Head of caudate nucleus (tissue), 42 donors: ENCODE measurements at places on chromosomes 11 and 22.
A peak's percentile ranks its signal among the peaks of the same experiment; 100 is the strongest.

DNA sequence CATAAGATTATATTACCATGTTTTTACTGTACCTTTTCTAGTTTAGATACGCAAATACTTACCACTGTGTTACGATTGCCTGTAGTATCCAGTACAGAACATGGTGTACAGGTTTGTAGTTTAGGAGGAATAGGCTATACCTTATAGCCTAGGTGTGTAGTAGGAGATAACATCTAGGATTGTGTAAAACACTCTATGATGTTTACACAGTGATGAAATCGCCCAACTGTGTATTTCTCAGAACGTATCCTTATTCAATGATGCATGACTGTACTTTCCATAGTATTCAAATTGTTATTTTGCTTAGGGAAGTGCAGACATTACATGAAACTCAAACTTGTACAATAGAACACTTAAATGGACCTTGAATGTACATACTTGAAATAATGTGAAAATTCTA lies 188.1 kb upstream of the PDGFD start:
- DNase-seq, result no peak

- no peak for DNase-seq
These were observed 76.4 kb downstream of the CDKN1C start for GRCh38 chr11:2808850-2809846.

DNA sequence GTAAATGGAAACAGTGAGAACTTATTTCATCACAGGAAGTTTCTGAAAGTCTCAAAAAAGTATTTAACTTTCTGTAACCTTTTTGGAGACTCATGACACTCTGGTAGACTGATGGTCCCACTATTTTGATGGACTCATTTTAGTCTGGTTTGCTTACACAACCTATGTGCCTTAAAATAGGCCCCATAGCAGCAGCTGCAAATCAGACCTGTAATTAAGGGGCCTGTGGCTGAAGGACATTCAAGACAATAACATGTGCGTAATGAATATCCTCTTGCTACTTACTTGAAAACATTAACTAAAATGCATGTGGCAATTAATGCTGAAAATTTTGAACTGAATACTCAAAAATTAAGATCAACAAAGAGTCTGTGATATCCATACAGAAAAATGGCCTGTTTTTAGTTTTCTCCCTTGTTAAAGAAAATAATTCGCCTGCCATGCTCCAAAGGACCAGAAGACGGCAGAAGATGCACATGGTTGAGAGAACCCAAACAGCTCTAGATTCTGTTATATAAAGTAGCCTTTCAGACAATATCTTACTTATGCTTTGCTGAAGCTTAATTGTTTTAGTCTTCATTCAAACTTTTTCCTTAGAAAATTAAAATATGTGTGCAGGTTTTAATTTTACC lies 568.5 kb downstream of the KCNA4 start:
- peak; percentile 53 for DNase-seq

DNA sequence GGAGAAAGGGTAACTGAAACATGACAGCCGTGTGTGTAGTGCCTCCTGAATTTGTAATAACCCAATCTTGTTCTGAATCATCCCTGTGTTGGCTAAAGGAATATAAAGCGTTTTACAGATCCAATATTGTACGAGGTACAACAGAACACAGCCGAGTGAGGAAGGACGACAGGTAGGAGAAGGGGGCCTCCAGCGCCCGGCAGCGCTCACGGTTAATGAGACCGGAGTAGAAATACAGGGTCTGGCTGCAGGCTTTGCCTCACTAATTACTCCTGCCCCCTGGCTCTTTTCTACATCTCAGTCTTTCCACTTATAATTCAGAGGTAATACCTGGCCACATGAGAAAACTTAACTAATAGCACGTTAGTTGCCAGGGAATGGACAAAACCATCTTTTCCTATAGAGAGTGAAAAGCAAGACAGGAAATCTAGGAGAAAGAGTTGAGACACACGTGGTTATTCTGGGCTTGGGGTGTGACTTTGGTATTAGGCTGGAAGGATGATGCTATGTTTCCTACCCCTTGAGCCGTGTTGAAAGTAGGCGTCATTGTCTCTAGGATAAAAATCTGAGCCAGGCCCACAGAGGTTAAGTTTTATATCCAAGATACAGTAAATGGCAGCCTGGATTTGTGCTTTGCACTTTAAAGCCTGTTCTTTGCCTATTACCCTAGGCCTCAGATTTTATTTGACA lies 54.1 kb downstream of the GRIK4 start:
- DNase-seq, result no peak

GRCh38 chr11:118434553-118435289 lies 1.6 kb upstream of the KMT2A start:
- peak; percentile 67 for DNase-seq

DNA sequence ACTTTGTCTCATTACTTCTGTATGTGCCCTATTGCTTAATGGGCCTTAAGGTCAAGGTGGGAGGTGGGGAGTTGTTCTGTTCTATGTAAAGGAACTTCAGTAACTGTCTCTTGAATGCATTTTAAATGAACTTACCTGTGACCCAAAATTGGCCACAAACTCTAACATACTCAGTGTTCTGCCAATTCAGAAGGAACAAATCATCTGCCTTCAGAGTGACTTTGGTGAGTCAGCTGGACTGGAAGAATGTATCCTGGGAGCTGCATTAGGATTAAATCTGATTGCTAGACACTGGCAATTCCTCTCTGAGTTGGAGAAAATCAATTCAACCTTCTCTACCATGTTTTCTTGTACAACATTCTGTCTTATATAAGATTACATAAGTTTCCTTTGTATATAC lies 1104.8 kb downstream of the DLG2 start:
- no peak for DNase-seq

DNA sequence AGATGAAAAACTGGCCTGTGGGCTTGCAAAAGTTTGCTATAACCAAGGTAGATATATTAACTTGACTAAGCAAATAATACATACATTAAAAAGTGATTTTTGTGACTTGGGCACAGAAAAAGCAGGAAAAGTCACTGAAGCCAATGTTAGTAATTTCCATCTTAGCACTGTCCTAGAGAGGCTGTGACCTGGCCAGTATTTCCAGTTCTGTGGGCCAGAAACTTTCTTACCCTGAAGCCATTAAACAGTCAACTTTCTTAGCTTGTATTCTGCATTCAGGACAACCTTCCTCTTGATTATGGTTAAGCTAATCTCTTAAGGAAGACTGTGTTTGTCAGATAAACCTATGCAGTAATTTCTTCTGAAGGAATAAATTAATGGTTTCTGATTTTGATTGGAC lies 22.3 kb upstream of the SLC36A4 start:
- DNase-seq, result no peak

DNA sequence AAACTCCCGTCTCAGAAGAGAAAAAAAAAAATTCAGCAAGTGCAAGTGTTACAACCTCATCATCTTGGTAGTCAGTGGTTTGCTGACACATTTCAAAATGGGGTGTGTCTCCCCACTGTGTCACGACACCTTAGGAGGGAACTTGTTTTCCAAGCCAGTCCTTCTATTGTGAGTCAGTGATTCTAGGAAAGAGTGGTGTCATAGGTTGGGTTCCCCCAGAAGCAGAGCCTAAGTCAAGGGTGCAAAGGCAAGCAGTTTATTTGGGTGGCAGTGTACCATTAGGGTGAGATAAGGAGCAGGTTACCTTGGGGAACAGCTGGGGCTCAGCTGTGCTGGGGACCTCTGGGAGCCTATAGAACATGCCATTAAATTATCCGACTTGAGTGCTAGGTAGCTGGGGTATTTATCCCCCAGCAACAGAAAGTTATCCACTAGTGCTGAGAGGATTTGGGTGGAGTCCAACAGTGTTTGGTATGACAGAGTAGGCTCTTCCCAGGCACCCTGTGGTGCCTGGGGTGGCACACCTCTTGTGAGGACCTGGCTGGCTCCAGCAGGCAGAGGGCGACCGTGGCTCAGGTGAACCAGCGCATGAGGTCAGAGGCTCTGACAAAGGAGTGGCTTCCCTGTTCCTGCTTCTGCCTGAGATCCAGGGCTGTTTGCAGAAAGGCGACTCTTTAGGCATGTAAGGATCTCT lies 41.7 kb downstream of the KIAA1671 start:
- DNase-seq, result no peak

- DNase-seq, result no peak
These were observed 37.2 kb upstream of the GRAMD1B start for GRCh38 chr11:123392844-123393243.

DNA sequence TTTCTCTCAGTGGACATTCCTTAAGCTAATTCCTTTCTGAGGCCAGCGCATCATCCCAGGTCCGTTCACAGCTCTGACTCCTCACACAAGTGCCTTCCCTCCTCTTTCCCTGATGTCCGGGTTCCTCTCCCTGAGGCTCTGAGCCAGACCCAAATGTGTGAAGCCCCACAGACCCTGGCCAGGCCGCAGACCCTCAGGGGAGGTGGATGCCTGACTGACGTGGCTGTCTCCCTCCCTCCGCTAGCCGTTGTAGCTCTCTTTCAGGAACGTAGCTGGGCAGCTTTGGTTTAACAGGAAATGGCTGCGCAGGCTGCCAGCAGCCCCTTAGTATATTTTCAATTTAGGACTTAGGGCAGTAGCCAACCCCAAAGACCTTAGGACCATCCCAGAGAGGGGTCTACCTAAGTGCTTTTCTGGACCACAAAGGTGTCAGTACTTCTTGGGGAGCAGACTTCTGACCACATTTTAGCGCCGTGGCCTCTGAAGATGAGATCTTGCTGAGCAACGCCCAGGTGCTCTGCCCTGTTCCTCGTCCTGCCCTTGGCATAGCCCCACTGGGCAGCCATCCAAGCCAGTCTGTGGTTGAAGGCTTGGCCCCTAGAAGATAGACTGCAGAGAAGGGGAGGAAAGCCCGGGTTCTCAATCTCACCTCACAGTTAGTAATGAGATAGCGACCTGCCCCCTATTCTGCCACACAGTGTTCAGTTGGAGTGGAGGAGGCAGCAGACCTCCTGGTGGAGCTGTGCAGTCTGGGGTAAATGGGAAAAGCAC lies 27.0 kb downstream of the MYBPC3 start:
- DNase-seq, result no peak

DNA sequence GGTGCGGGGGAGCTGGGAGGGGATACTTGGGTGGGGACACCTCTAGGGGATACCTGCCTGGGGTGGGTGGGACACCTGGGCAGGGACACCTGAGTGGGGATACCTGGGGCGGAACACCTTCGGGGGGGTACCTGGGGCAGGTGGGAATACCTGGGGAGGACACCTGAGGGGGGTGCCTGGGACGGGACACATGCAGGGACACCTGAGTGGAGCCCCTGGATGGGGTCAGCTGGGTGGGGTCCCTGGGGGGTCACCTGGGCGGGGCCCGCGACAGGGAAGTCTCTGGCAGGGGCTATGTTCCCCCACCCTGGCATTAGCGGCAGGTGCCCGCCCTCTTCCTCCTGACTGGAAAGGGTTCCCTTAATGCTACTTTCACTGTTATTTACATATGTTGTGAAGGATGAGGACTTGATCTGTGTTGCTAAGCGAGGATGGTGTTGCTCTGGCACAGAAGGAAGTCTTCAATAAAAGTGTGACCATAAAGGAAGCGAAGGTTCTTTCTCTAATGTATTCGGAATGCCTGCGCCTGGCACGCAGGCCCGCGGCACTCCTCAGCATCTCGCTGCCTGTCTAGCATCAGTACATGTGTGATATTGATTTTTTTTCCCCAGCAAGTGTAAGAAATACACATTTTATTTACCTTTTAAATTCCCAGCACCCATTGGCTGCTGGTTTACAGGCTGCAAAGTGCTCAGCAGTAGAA lies 801.7 kb downstream of the BRD1 start:
- DNase-seq, result no peak

GRCh38 chr11:59188954-59189353 lies 17.0 kb downstream of the DTX4 start:
- no peak for DNase-seq

DNA sequence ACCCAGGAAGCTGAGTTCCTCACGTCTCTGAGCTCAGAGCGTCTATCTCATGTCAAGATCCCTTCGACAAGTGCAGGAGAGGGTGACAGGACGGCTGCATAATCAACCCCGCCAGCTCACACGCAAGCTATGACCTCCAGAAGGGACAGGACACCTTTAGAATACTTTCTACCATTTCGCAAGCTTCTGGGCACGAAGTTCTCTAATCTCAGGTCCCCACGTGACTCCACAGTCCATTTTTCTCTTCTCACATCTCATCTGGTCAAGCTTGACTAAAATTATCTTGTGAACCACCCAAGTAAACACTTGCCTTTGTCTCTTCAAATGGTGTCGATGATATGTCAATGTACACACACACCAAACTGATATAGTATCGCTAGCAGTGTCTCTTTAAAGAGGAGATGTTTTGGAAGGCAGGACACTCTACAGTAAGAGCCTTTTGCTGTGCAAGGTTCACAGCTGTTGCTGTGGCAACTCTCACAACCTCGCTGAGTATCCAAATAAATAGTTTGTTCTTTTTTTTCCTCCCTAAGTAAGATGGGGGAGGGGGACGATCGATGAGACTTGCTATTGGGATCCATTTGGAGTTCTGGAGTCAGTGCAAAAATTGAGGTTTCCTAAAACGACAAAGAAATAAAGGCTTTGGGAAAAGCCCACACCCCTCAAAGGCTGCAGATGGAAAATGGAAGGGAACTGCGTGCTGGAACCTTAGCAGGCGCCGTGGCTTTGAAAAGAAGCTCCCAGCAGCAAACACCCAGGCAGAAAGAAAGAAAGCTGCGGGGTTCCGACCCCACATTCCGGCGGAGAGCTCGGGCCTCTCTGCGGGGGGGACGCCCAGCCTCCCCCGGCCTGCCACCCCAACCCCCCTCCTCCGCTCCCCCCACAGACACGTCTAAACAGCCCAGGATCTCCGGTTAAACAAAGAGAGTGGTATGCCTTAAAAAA lies 215.4 kb upstream of the UBASH3B start:
- peak; percentile 14 for DNase-seq

- DNase-seq, result no peak
These were observed 976.3 kb upstream of the FAT3 start for GRCh38 chr11:91248199-91248807.
